Amniotic stem cell (primary cell): ENCODE measurements at places on chromosomes 3 and 15.
A peak's percentile ranks its signal among the peaks of the same experiment; 100 is the strongest.

DNA sequence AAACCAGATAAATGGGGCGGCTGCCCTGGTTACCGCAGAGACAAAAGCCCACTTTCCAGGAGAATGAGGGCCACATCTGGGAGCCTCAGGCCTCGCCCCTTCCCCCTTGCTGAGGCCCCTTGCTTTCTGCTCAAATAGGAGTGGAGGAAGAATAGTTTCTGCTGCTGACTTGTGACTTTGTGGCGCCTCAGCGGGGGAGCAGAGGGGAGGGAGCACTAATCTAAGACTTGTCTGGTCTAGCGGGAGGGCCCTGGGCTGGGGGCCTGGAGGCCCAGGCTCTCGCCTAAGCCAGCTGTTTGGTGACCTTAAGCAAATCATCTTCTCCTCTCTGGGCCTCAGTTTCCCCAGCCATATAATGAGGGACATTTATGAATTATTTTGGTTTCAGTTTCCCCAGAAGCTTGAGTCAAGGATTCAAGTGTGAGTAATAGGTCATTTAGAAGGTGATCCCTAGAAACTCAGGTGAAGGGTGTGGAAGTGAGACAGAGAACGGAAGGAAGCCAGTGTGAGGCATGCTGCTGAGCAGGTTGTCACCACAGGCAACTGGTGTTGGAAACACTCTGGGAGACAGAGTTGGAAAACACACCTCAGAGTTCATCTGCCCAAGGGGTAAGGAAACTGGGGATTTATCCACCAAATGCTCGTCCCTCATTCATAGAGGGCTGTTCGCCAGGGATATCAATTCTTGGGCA, 25.9 kb upstream of the SMAD3 start:
- DNase-seq: no peak

- DNase-seq: no peak
Observed at GRCh38 chr3:27976933-27977332, 254.8 kb upstream of the EOMES start.

DNA sequence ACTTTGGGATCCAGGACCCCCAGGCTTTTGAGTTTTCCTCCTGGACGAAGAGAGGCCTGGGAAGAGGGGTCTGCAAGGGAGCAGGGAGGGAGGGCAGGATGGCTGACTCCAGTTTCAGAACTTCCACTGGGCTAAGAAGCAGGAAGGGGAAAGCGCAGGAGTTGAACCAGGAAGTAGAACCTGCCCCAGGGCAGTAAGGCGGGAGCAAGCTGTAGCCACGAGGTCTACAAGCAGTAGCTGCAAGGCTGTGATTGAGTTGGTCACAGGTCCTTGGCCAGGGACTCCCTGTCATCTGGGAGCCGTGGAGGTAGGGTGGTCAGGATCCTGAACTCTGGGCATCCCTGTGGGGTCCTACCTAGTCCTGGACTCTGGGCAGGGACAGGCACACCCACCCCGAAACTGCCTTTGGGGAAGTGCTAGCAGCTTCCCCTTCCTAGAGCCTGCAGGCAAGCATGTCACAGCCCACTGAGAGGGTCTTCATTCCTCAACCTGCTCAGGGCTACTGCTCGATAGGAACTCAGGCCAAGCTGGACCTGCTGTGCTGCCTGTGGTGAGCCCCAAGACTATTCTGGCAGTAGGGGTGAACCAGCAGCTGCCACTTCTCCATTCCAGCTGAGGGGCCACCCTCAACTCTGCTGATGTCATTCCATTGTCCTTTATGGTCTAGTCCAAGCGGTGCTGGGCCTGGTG, 5.8 kb upstream of the GNAI2 start:
- DNase-seq: no peak

DNA sequence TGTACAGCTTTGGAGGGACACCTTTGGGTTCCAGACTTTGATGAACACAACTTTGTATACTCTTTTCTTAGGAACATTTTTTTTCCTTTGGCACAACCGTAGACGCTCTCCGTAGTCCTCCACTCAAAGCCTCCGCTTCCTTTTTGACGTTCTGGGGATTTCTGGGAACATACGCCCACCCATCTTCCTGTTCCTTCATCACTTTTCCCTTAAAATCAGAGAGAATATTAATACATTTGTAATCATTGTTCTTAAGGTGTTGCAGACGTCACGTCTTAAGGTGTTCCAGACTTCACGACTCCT, 405 bp upstream of the SPG21 start:
- no peak for DNase-seq

- DNase-seq: no peak
Observed at GRCh38 chr15:93505506-93505905, 416.5 kb upstream of the RGMA start.

- no peak for DNase-seq
Observed at GRCh38 chr3:6260551-6261191, 600.2 kb upstream of the GRM7 start.

- DNase-seq: no peak
Observed at GRCh38 chr3:104069114-104069513, 1297.6 kb upstream of the ALCAM start.

DNA sequence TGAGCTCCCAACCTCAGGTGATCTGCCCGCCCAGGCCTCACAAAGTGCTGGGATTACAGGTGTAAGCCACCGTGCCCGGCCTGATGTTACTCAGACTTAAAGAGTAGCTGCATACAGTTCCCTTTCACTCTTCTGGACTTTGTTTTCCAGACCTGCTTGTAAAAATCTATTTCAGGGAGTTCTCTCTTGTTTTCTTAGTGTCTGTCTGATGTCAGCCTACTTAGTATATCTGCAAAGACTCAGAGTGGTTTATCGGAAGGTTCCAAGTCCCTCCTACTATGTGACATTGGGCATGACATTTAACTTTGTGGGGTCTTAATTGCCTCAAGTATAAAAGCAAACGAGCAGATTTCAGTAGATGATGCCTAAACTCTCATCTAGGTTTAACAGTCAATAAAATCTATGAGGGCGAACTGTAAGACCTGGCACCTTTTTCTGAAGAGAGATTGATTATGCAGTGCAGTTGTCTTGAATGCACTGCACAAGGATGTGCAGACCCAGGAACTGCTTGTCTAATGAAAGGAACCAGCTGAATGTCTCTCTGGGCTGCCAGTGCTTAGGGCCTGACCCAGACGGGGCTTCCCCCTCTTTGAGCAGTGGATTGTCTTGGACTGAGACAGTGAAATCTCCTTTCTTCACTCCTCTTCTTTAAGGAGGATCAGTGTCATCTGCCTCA, 301.4 kb downstream of the PTPRG start:
- DNase-seq: no peak

GRCh38 chr15:100234158-100235029, 107.4 kb downstream of the ADAMTS17 start:
- no peak for DNase-seq

- DNase-seq: no peak
Observed at GRCh38 chr3:197458179-197458707, 97.5 kb downstream of the BDH1 start.

GRCh38 chr3:98745718-98746117, 17.4 kb upstream of the ST3GAL6 start:
- no peak for DNase-seq

GRCh38 chr3:58082047-58082446, 73.8 kb downstream of the FLNB start:
- no peak for DNase-seq

- DNase-seq: peak; percentile 7
Observed at GRCh38 chr15:24772686-24773373, 97.3 kb downstream of the NPAP1 start.

- no peak for DNase-seq
Observed at GRCh38 chr3:51585871-51586270, 47.4 kb downstream of the RAD54L2 start.

DNA sequence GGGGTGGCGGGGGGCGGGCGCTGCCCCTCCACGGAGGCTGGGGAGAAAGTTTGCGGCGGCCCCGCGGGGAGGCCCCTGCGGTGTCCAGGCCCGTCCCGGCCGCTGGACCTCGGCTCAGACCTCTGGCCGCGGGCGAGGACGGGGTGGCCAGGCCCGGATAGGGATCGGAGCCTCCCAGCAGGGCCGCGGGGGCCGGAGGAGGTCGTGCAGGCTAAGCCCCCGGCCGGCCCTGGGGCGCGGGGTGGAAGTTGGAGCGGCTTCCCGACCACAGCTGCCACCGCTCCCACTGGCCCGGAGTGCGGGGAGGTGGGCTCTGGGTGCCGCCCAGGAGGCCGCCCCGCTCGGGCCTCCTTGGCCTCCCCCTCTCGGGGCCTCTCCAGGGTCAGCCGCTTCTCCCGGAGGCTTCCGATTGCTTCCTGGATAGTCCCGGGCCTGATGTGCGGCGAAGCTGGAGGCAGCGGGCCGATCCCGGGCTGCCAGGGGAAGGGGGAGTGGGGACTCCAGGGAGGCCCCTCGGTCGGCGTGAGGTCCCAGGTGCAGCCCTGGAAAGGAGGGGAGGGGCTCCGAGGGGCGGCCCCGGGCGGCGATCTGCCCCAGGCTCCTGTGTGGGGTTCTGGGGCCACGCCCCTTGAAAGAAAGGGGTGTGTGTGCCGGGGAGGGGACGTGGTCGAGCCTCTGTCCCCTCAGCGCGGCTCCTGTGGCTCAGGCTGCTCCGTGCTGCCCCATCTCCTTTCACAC, 907 bp downstream of the PLXNA1 start:
- no peak for DNase-seq

DNA sequence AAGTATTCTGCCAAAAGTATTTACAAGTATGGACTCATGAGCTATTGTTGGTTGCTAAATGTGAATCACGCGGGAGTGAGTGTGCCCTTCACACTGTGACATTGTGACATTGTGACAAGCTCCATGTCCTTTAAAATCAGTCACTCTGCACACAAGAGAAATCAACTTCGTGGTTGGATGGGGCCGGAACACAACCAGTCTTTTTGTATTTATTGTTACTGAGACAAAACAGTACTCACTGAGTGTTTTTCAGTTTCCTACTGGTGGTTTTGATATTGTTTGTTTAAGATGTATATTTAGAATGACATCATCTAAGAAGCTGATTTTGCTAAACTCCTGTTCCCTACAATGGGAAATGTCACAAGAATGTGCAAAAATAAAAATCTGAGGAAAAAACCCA, 30.3 kb downstream of the SYNM start:
- DNase-seq: no peak

DNA sequence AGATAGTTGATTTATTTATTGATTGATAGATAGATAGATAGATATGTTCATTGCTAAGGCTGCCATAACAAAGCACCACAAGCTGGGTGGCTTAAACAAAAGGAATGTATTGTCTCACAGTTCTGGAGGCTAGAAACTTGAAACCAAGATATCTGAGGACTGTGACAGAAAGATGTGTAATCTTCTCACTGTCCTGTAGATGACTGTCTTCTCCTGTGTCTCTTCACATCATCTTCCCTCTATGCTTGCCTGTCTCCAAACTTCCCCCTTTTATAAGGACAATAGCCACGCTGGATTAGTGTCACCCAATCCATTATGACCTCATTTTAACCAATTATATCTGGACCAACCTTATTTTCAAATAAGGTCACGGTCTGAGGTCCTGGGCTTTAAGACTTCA, 40.9 kb downstream of the GNB4 start:
- DNase-seq: no peak

DNA sequence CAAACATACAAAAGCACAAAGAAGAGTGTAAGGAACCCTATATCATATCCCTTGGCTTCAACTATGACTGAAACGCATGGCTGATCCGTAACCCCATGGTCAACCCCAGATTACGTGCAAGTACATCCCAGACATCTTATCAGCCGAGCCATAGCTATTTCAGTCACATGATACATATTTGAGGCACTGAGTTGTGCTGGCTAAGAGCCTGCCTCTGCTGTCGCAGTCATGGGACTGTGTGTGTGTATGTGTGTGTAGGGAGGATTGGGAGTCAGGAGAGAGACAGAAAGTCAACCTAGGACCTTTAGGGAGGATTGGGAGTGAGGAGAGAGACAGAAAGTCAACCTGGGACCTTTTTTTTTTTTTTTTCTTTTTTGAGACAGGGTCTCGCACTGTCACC, 8.4 kb downstream of the ST6GAL1 start:
- no peak for DNase-seq

GRCh38 chr3:110528305-110529121, 543.1 kb upstream of the NECTIN3 start:
- no peak for DNase-seq

DNA sequence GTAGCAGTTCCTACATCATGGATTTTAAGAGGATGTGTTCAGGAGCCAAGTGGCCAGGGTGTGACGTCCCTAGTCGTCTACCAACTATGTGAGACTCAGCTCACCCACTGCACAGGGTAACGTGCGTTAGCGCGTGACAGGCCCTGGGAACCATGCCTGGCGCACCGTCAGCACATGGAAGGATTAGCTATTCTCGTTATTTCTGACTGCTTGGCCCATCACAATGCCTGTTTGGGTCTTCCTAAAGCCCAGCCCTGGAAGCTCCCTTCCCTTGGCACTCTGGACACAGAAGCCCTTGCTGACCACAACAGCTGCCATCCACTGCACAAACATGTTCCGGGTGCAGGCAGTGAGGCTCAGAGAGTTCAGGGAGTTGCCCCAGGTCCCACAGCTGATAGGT, 91.0 kb upstream of the RPL32 start:
- no peak for DNase-seq

DNA sequence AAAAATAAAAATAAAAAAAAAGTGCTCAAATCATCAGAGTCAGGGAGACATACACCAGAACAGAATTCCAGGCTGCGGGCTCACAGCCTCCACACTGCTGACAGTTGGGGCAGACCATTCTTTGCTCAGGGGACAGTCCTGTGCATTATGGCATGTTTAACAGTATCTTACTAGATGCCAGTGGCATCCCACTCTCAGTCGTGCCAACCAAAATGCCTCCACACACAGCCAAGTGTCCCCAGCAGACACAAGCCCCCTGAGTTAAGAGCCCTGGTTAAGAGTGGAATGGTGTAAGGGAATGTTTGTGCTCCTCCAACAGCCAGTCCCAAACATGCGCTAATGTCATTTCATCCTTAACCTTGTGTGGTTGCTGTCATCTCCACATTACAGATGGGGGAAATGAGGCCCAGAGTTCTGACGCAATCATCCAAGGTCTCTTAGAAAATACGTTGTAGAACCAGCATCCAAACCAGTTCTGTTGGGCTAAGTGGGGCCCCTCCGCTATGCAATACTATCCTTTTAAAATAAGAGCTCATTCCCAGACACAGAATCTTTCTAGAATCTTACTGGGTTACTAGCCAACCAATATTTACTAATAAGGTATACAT, 26.0 kb downstream of the CFAP92 start:
- DNase-seq: no peak

- DNase-seq: no peak
Observed at GRCh38 chr3:72204452-72204851, 419.5 kb upstream of the PROK2 start.

DNA sequence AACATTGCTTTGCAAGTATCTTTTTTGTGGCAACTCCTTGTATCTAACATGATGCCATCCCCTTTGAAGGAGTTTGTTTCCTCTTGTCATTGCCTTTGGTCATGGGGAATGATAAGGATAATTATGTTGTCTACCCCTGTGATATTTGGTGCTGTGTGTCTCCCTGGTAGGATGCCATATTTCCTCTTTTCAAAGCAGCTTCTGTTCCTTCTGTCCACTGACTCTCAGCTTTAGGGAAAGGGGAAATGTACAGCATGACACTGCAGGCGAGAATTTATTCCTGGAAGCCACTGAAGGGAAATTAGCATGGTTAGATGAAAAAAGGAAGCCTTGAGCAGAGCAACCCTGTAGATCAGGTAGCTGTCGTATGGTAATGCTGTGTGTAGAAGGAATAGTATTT, 576.7 kb downstream of the CADM2 start:
- no peak for DNase-seq
